Hepatocyte (in vitro differentiated cells): ENCODE measurements at places on chromosomes 2 and 18. TPM values are rescaled to one million over a fixed set of nuclear protein-coding genes. Genes with fewer than 3 reads are reported as not detected.

DNA sequence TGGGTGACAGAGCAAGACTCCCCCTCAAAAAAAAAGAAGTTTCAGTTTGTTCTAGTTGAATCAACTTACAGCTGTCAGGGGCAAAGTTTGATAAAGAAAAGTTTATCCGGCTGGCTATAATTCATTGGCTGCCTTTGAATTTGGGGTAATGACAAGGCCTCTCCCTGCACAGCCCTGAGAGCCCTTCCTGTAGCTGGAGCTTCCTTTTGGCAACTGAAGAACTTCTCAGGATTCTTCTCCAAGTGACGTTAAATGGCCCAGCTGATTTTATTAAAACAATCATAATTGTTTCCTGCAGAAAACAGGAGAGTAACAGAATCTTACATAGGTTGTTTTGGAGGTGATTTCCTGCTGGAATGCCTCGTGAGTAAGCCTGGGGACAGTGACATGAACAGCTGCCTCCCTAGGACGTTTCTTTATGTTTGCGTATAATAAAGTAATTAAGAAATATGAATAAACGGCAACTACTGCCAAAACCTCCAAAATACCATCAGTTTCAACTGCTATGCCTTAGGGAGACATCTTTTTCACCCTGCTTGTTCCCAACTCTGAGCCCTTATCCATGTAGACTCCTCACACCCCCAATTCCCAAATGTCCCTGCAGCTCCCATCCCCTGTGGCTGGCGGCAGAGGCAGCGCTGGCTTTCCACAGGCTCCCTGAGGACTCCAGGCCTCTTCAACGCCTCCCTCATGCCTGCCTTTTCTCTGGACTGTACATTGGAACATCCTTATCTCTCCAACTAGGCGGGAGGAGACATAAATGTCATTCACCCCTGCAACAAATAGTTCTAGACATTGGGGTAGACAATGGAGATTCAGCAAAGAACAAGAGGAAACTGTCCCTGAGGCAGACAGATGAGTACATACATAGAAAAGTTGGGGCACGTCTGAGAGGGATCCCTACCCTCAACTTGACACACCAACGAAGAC is 59.2 kb upstream of the FZD7 start:
- no peaks in the 10 kb centered on the region for H3K36me3 ChIP-seq
- H3K27me3 ChIP-seq, result no peaks in the 10 kb centered on the region
- no peak for DNase-seq
- H3K4me3 ChIP-seq, result no peak overlapping the region
- no peak overlapping the region for H3K27ac ChIP-seq

DNA sequence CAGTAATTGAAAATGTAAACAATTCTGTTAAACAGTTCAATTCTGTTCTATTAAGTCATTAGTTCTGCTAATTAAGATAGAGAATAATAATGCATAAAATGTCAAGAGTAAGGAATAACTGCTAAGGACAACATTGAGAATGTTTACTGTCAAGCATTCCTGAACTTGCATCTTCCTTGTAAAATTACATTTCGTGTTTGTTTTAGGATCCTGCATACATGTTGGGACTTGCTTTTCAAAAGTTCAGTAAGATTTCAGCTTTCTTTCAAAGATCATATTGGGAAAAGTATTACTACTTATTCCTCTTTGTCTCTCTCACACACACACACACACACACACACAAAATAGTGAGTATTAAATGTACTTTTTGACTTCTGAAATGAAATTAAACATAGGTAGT is 20.5 kb downstream of the DYNC1I2 start:
- H3K27ac ChIP-seq, result no peak overlapping the region
- no peak overlapping the region for H3K4me3 ChIP-seq
- peaks cover 7% of the 10 kb centered on the region for H3K4me1 ChIP-seq
- H3K36me3 ChIP-seq, result no peaks in the 10 kb centered on the region
- DNase-seq, result no peak

Gene FOSL2
- total RNA-seq, result 148 and 164 TPM in 2 replicates

Gene PLEKHH2
- 3.6 and 5.1 TPM in 2 replicates for total RNA-seq

Gene MROH2A
- not detected in 2 replicates for total RNA-seq
